NCI-H1417 (cell line): ENCODE measurements at places on chromosomes 6 and 20.
A peak's percentile ranks its signal among the peaks of the same experiment; 100 is the strongest.

DNA sequence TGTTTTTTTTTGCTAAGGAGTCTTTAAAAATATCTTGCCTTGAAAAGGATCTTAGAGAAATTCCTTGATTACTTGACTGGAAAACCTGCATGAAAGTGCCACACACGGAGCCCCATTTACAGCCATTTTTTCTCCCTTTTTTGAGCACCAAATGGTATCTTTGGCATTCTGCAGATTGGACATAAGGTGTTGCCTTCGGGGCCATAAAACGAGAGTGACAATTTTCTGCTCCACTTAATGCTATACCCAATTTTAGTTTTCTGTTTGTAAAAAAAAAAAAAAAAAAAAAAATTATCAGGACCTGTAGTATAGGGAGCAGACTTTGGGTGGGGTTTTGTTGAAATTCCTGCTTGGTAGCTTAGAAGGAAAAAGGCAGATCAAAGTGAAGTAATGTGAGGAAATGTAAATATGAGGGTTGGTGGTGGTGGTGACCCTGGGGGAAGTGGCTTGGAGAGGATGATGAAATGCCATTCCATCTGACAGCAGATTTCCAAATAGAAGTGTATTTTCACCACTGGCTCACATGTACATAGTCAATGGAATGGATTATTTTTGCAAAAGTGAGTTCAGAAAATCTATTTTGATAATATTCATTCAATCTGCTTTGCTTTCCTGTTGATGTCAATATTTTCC, 212.1 kb upstream of the SOX4 start:
- peak; percentile 5 for DNase-seq

- no peak for DNase-seq
Observed at GRCh38 chr6:6619021-6619794, 30.7 kb downstream of the LY86 start.

GRCh38 chr6:144753023-144753705, 468.0 kb downstream of the UTRN start:
- DNase-seq, result no peak

- DNase-seq, result no peak
Observed at GRCh38 chr20:1326031-1326930, 2.7 kb downstream of the SDCBP2 start.

DNA sequence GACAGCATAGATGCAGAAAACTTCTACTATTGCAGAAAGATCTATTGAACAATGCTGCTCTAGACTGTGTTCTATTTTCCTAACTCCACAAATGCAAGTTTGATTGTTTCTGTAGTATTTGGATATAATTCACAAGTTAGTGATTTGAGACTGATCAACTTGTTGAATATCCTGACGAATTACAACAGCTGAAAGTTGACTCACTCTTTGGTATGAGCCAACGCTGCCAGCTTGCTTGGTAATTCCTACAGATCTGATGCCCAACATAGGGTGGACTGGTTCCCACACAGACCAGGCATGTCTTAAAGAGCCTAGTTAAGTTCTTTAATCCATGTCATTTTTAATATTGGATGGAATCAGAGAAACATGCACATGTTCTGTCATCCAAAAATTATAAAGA, 231.0 kb upstream of the RAB32 start:
- no peak for DNase-seq

- DNase-seq, result no peak
Observed at GRCh38 chr6:158780988-158781691, 38.0 kb downstream of the EZR start.

- DNase-seq, result no peak
Observed at GRCh38 chr6:13927203-13927602, 2.5 kb downstream of the RNF182 start.
